HepG2 (cell line): ENCODE measurements at places on chromosomes 6 and 20. TPM values are rescaled to one million over a fixed set of nuclear protein-coding genes. Genes with fewer than 3 reads are reported as not detected.
A peak's percentile ranks its signal among the peaks of the same experiment; 100 is the strongest.

DNA sequence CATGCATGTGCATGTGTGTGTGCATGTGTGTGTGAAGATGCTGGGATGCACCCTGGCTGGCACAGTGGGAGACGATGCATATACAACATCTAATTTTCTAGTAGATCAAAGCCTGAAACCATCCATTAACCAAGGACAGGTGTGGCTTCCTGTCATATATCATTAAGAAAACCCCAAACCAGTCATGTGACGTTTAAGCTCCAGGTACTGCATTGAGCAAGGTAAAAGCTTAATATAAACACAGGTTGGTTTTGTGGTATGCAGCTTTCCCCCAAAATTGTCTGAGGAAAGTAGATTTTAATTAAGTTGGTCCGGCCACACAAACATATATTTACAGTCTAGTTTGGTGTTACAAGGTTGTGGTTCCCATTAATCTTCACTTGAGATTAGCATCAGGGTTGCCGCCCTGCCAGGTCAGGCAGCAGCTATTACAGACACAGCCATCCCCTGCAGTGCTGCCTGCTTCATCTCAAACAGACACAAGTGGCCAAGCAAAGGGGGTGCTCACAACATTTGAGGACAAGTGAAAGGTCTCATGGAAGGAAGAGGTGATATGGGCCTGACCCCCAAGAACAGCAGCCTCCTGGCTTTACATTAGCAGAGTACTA is 48.6 kb upstream of the NAA20 start:
- DNase-seq = no peak

GRCh38 chr20:63740627-63741353 is 1.2 kb downstream of the SLC2A4RG start:
- peak; percentile 95 for DNase-seq

EDN1 gene
- total RNA-seq = 0.15 and 0.21 TPM in 2 replicates

NMBR gene
- total RNA-seq = not detected in 2 replicates

DNA sequence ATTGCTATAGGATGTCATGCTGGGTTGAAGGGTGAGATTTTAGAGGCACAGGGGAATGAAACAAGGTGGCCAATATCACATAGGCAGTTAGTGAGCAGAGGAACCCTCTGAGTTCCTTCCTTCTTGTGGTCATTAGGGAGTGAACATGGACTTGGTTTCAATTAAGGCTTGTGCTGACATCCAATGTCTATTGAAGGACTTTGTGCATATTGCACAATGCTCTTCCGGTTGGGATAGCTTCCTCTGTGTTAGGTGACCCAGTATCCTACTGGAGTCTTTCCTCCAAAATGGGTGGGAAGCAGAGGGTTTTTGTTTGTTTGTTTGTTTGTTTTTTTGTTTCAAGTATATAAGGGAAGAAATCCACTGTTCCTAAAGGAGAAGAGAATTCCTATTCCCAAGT is 98.5 kb downstream of the HDGFL1 start:
- peak; percentile 8 for DNase-seq

RSPO3 gene
- not detected in 2 replicates for total RNA-seq

DNA sequence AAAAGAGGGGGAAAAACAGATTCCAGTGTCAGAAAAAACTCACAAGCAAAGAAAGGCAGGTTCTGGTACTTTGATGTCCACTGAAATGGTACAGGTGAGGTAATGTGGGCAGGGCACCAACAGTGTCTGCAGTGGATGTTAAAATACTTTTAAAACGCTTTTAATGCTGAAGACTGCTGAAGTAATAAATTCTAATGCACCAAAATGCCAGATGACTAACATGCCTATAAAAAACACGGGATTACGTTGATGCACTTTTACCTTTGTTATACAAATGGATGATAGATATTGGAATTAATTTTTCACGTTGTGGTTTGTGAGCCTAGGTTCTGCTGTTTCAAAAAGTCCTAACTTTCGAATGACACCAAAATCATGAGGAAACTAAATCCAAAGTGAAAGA is 83.3 kb downstream of the TINAG start:
- DNase-seq = no peak

GRCh38 chr20:2799271-2799670 is 1.2 kb downstream of the CPXM1 start:
- DNase-seq = no peak

EFCAB8 gene
- 0.22 TPM in 1 of 2 replicates, not detected in the other for total RNA-seq

- DNase-seq = no peak
These were observed 282.3 kb downstream of the CDH4 start for GRCh38 chr20:61534346-61534745.

VIP gene
- total RNA-seq = not detected in 2 replicates

DNA sequence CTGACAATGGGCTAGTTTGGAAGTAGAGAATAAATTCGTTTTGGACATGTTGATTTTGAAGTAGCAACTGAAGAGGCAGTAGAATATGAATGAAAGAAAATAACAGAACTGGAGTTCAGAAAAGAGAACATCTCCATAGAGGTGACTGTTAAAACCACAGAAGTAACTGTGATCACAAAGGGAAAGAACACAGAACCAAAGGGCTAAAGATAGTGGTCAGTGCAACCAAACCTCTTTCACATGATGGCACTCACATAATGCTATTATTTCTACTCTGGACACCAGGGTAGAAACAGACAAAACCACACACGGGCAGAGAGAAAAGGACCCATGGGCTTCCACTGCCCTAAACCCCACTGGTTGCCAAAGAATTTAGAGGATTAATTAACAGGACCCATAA is 58.5 kb downstream of the CDK19 start:
- no peak for DNase-seq

- DNase-seq = no peak
These were observed 4.0 kb upstream of the FOXF2 start for GRCh38 chr6:1385129-1386037.

DNA sequence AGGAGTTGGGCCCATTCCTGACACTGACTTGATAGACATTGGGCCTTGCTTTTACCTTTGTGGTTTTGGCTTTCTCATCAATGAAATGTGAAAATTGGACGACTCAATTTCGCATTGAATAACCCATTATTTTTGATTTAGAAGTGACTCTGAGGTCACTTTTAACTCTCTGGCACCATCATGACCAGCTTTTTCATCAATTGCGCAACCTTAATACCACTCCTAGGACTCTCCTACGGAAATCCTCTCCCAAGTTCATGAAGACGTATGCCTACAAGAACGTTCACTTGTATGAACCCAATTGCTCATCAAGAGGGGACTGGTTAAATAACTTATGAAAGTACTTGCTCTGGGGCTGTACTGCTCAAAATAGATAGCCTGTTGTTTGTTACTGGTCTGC is 86.7 kb upstream of the CHD6 start:
- no peak for DNase-seq

PLCG1 gene
- total RNA-seq = 53.1 and 85.3 TPM in 2 replicates

DNA sequence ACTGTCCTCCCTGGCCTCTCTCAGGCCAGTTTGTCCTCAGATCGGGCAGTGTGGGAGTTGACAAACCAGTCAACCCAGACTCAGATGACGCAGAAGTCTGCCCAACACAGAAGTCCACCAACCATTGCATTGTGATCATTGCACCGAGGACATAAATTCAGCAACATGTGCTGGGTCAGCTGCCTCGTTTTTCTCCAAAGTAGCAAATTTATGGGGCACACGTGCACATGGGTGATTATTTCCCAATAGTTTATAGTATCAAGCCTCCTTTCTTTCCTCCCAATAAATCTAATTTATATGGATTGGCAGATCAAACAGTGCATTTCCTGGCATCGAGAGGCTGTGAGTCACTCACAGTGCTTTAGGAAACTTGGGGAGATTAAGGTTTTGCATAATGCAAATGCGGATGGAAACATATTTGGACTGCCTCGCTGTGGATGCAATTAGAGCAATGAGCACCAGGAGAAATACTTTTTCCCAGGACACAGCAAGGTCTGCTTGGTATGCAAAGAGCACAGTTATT is 413.7 kb upstream of the SULF2 start:
- DNase-seq = no peak

RCAN2 gene
- total RNA-seq = not detected in 2 replicates

DNA sequence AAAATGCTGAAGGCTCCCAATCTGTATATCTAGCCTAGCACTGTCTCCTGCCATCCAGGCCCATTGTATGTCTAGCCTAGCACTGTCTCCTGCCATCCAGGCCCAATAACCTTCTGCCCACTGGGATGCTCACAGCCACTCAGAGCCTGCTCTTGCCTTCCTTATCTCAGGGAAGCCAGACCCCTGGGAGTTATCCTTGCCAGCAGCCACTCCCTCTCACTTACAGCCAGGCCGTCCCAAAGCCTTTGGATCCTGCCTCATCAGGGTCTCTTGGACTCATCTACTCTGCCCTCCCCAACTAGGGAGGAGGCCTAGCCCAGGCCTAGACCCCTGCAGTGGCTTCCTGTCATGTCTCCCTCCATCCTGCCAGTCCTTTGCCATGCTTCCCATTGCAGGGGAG is 37.3 kb downstream of the KIF3B start:
- no peak for DNase-seq

DNA sequence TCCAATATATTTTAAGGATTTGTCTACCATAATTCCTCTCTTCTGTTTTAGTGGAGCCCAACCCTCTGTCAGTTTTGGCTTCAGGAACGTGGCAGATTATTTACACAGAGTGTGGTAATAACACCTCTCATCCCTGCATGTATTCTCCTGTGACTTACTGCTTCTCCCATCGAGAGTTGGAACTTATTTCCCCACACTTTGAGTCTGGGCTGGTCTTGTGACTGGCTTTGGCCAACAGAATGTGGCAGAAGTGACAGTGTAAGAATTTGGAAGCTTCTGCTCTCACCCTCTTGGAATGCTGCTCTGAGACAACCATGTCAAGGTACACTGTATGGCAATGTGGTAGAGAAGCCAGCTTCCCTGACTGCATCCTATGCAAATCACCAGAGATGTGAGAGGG is 407.7 kb downstream of the EPM2A start:
- DNase-seq = no peak

DNA sequence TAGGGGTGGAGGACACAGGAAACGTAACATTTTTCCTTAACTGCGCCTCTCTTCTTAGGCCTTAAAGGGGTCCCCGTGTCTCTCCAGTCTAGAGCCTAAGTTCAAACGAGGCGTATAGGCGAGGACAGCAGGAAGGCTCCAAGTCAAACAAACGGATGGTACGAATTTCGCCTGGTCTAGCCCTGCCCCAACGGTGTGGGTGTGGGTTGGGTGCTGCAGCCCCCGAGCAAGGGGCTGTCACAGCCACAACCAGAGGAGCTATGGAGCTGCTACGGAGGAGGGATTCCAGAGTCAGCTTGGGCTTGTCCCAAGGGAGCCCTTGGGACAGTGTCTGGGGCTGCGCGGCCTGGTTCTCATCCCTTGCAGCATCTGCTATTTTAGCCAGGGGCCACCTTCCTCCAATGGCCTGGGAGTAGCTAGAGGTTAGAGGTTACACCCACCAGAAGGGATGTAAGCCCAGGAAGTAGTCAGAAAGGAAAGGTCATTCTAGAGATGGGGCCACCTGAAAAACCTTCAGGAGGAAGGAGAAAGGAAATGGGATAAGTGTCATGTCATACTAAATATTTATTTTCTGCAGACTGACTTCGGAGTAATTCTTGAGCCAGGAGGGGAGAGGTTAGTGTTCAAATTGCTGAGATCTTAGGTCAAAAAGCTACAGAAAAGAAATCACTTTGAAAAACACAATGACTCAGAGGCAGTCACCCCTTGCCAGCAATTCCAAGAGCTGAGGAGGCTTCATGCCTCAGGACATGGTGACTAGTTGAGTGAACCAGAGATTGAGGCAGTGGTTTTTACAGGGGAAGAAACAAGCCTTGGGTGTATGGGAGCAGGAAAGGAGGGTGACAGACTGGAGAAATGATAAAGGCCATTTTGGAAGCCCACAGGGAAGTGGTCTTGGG is 21.7 kb downstream of the VPS52 start:
- no peak for DNase-seq

DNA sequence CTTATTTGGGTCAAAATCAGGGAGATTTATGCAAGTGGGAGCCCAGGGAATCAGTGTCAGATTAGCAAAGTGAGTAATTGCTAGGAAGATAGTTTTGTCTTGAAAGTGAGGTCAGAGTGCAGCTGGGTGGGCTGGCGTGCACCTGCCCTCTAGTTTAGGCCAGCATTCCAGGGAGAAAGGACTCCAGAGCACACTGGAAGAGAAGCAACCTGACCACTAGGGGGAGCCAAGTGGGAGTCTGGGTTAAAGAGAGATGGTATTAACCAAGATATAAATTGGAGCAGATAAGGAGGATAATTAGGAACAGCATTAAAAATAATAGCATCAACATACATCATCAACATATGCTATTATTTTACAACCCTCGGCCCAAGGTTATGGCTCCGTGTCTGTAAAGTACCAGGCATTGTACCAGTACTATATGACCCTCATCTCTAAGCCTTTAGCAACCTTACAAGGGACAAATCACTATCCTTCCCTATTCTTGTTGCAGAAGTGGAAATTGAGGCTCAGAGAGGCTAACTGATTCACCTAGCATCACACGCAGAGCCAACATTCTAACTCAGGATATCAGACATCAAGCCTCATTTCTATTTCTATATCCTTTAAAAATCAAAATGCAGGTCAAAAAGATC is 57.8 kb downstream of the SLC2A10 start:
- peak; percentile 63 for DNase-seq

GRCh38 chr6:33192671-33193602 is 670 bp upstream of the COL11A2 start:
- no peak for DNase-seq

C6orf118 gene
- total RNA-seq = not detected in 2 replicates

ZSCAN23 gene
- total RNA-seq = 0.91 and 1.2 TPM in 2 replicates

PLEKHG1 gene
- 0.04 and 0.07 TPM in 2 replicates for total RNA-seq

- DNase-seq = no peak
These were observed 30.2 kb downstream of the PANK2 start for GRCh38 chr20:3919352-3919751.
